ENCODE measurements at places on chromosomes 11 and 22. TPM values are rescaled to one million over a fixed set of nuclear protein-coding genes. Genes with fewer than 3 reads are reported as not detected.

- no peaks in the 10 kb centered on the region for H3K27me3 ChIP-seq
- H3K4me3 ChIP-seq = no peak overlapping the region
- DNase-seq = no peak
- peaks cover 8% of the 10 kb centered on the region for H3K36me3 ChIP-seq
- H3K27ac ChIP-seq = peak overlapping the region; percentile 69
These were observed 13.6 kb downstream of the RNF185 start for GRCh38 chr22:31173386-31174145.

DNA sequence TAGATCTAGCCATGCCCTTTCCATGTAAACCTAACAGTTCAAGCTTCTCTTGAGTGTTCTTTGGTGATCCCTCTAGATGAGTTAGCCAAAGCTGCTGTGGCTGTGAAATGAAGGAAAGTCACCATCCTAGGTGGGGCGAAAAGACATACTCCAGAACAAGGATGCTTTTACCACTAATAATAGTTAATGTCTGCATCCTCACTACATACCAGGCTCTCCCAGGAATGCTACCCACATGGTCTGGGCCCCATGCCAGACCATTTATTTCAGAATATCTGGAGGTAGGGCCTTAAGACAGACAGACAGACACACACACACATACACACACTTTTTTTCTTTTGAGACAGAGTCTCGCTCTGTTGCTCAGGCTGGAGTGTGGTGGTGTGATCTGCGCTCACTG is 14.7 kb downstream of the ABTB2 start:
- peaks cover 15% of the 10 kb centered on the region for H3K4me1 ChIP-seq
- H3K27me3 ChIP-seq = no peaks in the 10 kb centered on the region
- H3K27ac ChIP-seq = peak overlapping the region; percentile 78
- H3K36me3 ChIP-seq = no peaks in the 10 kb centered on the region
- no peak overlapping the region for H3K4me3 ChIP-seq

DNA sequence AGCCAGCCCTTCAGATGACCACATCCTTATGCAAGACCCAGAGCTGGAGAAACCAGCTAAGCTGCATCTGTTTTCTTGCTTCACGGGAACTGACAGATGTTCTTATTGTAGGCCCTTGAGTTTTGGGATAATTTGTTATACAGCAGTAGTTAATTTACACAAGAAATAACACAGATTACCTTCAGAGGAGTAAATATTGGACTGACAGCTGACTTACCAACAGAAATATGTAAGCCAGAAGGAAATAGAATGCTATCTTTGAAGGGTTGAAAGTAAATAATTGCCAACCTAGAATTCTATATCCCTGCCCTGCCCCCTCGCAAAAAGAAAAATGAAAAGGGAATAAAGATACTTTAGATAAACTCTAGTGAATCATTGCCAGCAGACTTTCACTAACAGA is 124.1 kb downstream of the WNT7B start:
- no peak for DNase-seq
- H3K4me1 ChIP-seq = no peaks in the 10 kb centered on the region
- H3K27ac ChIP-seq = no peak overlapping the region
- H3K36me3 ChIP-seq = peaks cover 16% of the 10 kb centered on the region

DNA sequence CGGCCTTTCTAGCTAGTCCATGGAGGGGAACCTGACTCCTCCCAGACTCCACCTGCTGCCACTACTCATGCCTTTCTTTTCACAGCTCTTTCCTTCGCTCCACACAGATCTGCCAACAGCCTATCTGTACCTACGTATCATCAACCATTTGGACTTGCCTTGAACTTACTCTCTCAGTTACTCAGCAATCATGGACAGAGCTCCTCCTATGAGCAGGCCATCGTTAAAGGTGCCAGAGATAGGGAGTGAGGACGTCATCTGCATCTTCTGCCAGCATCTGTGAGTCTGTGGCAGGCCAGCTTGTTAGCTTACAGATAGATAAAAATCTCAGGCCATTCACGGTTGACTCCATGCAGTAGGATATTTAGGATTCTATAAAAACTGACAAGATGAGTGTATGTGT is 162.9 kb upstream of the ZBED5 start:
- H3K27ac ChIP-seq = no peak overlapping the region
- no peak overlapping the region for H3K4me3 ChIP-seq
- no peak for DNase-seq
- H3K4me1 ChIP-seq = no peaks in the 10 kb centered on the region

DNA sequence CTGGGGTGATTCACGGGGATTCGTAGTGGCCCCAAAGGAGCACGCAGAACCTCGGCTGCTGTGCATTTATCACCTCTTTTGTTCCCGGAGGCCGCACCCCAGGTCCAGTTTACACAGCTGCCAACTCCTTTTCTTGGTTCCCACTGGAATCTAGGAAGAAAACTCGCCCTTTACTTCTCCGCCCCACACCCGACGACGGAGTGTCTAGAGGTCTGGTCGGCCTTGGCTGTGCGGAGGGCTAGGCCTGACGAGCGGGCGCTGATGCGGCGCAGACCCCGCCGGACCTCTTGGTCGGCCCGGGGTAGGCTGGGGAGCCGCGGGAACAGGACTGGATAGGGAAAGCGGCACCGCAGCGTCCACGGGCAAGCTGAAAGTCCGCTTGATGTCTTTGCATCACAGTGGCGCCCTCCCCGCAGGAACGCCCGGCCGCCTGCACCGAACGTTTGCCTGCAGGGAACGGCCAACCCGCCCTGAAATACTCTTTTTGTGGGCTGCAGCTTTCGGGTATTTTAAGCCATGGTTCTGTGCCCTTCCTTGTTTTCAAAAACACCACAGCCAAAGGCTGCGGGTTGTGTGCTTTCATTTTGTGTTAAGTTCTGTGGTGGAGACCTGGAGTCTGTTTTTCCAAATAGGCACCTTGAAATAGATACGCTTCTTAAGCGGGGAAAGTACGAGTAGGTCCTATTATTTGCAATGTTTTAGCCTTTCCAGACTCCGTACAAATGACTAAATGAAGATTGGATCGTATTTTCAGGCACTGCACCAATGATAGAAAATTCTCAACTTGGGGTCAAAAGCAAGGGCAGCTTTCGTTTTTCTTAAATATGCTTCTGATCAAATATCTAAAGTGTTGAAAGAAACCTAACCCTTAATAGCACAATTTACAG is 829 bp upstream of the ZBED5 start:
- H3K27ac ChIP-seq = peak overlapping the region; percentile 97
- peak; percentile 81 for DNase-seq
- peaks cover 28% of the 10 kb centered on the region for H3K4me1 ChIP-seq
- H3K36me3 ChIP-seq = peaks cover 16% of the 10 kb centered on the region
- no peaks in the 10 kb centered on the region for H3K27me3 ChIP-seq

Gene WBP2NL
- not detected for total RNA-seq

- no peak overlapping the region for H3K27ac ChIP-seq
- no peak overlapping the region for H3K4me3 ChIP-seq
- DNase-seq = no peak
- H3K27me3 ChIP-seq = no peaks in the 10 kb centered on the region
- H3K4me1 ChIP-seq = no peaks in the 10 kb centered on the region
These were observed 135.0 kb downstream of the CSNK2A3 start for GRCh38 chr11:11217929-11218628.

- no peak for DNase-seq
- H3K4me1 ChIP-seq = no peaks in the 10 kb centered on the region
- no peaks in the 10 kb centered on the region for H3K36me3 ChIP-seq
- no peak overlapping the region for H3K27ac ChIP-seq
These were observed 84.1 kb downstream of the BBOX1 start for GRCh38 chr11:27124514-27125264.

DNA sequence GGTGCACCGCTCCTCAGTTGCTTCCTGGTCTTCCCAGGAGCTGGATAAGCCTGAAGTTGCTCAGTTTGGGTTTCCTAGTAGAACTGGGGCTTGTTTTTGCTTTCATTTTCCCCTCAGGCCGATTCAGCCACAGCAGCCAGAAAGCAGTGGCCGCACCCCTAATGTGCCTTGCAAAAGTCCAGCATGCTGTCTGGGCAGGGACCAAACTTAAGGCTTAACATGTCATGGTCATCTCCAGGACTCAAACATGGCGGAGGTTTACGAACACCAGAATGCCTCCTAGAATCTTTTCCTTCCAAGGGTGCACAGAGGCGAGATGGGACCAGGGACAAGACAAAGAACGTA is 2.5 kb downstream of the GNG3 start:
- H3K27me3 ChIP-seq = no peaks in the 10 kb centered on the region
- no peak for DNase-seq
- H3K27ac ChIP-seq = peak overlapping the region; percentile 91
- peaks cover 21% of the 10 kb centered on the region for H3K4me1 ChIP-seq
- peaks cover 32% of the 10 kb centered on the region for H3K36me3 ChIP-seq

- no peaks in the 10 kb centered on the region for H3K27me3 ChIP-seq
- no peak for DNase-seq
- no peaks in the 10 kb centered on the region for H3K4me1 ChIP-seq
These were observed 114.4 kb downstream of the OSBP2 start for GRCh38 chr22:30809086-30809485.

DNA sequence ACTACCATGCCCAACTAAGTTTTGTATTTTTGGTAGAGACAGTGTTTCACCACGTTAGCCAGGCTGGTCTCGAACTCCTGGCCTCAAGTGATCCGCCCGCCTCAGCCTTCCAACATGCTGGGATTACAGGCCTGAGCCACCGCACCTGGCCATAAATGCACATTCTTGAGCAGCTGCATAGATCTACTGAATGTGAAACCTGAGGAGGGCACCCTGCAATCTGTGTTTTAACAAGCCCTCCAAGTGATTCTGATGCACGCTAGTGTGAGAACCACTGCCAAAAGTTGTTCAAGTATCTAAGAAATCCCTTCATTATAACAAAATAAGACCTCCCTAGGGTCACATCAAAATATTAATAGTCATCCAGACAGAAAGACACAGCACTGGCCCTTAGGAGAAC is 89.3 kb downstream of the RDX start:
- H3K27ac ChIP-seq = no peak overlapping the region
- no peaks in the 10 kb centered on the region for H3K36me3 ChIP-seq
- no peaks in the 10 kb centered on the region for H3K27me3 ChIP-seq
- H3K4me3 ChIP-seq = no peak overlapping the region
- no peak for DNase-seq

Gene DGCR6
- total RNA-seq = not detected

DNA sequence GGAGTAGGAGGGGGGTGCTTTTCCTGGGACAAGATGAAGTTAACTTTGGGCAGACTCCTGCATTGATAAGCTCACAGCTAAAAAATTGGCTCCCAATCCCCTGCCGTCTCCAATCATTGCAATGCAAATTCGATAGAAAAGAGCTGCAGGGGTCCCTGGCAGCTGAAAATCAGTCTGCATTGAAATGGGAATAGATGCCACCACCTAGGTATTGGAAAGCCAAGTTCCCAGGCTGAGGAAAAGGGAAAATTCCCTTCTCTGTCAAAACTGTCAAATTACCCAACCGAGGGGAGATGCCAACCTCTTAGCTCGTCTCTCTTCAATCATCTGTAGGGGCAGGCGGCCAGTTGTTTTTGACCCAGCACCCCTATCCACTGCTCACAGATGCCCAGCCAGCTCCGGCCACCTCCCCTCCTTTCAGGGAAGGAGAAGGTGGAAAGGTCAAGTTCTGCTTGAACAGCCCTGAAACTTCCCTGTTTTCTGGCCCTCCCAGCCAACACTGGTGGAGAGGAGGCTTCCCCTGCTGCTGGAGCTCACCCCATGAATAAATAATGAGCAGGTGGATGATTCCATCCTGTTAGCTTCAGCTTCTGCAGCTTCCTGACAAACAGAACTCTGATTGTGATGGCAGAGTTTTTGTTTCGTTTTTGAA is 916.3 kb downstream of the TBC1D22A start:
- H3K36me3 ChIP-seq = no peaks in the 10 kb centered on the region
- DNase-seq = no peak
- H3K4me3 ChIP-seq = no peak overlapping the region

DNA sequence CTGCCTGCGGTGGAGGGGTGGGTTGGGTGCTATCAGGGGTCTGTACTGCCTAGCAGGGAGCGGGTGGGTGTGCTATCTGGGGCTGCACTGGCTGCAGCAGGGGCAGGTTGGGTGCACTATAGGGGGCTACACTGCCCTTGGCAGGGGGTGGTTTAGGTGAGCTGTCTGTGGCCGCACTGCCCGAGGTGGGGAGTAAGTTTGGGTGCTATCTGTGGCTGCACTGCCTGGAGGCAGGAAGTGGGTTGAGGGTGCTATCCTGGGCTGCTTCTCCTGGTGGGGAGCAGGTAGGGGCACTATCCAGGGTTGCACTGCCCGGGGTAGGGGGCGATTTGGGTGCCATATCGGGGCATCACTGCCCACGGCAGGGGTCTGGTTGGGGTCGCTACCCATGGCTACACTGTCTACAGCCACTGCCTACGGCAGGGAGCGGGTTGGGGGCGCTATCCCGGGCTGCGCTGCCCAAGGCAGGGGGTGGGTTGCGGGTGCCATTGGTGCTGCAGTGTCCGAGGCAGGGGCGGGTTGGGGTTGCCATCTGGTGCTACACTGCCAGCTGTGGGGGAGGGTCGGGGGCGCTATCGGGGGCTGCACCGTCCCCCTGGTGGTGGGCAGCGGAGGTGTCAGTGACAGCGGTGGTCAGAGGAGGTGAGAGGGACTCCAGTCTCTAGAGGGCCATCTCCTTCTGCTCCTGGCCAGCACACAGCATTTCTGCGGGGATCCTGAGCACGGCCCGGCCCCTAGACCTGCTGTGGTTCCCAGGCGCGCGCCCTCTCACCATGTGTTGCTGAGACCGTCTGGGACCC is 1.3 kb upstream of the RFPL2 start:
- no peaks in the 10 kb centered on the region for H3K4me1 ChIP-seq
- H3K36me3 ChIP-seq = no peaks in the 10 kb centered on the region

Gene JHY
- total RNA-seq = 1.3 TPM

Gene CD248
- 193 TPM for total RNA-seq

Gene SYNGR1
- 2.2 TPM for total RNA-seq

DNA sequence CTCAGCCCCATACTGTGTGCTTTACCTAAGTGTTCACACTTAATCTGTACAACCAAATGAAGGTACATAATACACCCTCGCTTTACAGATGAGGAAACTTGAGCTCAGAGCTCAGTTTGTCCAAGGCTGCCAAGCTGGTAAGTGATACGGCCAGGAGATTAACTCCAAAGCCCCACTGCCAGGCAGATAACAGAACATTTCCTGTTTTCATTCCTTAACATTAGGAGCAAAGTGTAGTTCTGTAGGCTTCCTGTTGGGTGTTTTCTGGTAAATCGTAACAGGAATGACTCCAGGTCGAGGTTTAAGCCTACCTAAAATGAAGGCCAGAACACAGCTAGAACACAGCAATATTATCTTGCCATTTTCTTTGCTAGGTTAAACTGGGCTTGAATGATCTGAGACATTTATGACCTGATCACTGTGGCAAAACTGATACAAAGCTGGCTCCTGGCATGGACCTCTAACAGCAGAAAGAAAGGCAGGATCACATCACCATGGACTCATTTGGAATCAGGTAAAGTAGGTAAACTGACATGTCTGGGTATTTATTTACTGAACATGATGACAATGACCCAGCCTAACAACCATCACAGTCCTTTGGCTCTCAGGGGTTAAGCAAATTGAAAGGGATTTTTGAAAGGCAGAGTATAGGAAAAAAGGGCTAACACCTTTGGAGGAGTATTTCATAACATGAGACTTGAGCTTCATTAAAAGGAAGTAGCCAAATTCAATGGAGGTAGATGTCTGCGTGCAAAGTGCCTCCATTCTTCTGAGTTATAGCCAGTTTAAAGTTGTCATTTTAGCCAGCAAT is 3.9 kb upstream of the NUP50 start:
- peaks cover 8% of the 10 kb centered on the region for H3K4me1 ChIP-seq
- H3K27me3 ChIP-seq = no peaks in the 10 kb centered on the region
- no peak overlapping the region for H3K4me3 ChIP-seq
- H3K27ac ChIP-seq = peak overlapping the region; percentile 41
